ENCODE measurements at places on chromosomes 16 and 17.
A peak's percentile ranks its signal among the peaks of the same experiment; 100 is the strongest.

DNA sequence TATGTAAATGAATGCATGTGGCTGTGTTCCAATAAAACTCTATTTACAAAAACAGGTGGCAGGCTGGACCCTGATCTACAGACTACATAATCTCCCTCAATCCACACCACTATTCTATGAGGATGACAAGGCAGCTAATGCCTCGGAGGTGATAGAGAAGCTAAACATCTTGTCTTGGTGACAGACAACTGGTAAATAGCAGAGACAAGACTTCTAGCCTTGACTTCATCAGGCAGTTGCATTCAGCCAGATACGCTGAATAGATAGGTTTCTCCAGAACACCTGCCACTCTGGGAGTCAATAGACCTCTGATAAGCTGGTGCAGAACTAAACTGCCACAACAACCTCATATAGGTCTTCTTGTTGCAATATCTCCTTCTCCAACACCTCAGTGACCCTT lies 3.3 kb downstream of the ATPAF2 start:
- DNase-seq = no peak

- DNase-seq = no peak
Measured at GRCh38 chr16:52929478-52930400, 123.0 kb downstream of the CHD9NB start.

GRCh38 chr16:56281249-56281805 lies 90.0 kb downstream of the GNAO1 start:
- peak; percentile 30 for DNase-seq

GRCh38 chr16:17461951-17462729 lies 8.6 kb downstream of the XYLT1 start:
- no peak for DNase-seq

DNA sequence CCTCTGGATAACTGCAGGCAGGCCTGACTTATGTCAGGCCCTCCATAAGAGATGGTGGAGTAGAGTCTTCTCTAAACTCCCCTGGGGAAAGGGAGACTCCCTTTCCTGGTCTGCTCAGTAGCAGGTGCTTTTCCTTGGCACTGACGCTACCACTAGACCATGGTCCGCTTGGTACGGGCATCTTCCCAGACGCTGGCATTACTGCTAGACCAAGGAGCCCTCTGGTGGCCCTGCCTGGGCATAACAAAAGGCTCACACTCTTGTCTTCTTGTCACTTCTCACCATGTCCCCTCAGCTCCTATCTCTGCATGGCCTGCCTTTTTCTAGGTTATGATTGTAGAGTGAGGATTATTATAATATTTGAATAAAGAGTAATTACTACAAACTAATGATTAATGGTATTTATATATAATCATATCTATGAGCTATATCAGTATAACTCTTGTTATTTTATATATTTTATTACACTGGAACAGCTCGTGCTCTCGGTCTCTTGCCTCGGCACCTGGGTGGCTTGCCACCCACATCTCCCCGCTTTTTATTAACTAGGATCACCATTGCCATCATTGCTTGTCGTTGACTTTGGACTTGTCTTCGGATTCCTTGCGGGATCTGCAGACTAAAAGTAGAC lies 59.8 kb upstream of the ARL4D start:
- DNase-seq = no peak

All from GM13977 (cell line).